ENCODE measurements at places on chromosomes 1 and 21.

GRCh38 chr1:188027613-188028012 is 1198.9 kb downstream of the PLA2G4A start:
- no peak for DNase-seq

DNA sequence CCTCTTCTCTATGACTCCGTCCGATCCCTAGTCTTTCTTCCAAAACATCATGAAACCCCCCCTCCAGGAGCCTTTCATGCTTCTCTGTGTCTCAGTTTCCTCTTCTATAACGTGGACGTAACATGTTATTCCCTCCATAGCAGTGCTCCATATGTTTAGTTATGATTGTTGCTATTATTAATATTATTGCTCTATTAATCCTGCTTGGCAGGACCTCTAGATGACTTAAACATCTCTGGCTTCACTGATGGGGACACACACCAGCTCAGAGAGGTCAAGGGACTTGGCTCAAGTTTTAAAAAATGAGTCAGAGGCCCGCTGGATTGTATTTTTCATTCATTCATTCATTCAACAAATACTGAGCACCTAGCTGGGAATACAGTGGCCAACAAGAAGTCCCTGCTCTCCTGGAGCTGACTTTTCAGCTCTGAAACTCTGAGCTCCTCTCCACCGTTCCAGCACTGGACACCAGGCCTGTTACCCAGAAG is 404 bp upstream of the CPLANE2 start:
- DNase-seq, result no peak

DNA sequence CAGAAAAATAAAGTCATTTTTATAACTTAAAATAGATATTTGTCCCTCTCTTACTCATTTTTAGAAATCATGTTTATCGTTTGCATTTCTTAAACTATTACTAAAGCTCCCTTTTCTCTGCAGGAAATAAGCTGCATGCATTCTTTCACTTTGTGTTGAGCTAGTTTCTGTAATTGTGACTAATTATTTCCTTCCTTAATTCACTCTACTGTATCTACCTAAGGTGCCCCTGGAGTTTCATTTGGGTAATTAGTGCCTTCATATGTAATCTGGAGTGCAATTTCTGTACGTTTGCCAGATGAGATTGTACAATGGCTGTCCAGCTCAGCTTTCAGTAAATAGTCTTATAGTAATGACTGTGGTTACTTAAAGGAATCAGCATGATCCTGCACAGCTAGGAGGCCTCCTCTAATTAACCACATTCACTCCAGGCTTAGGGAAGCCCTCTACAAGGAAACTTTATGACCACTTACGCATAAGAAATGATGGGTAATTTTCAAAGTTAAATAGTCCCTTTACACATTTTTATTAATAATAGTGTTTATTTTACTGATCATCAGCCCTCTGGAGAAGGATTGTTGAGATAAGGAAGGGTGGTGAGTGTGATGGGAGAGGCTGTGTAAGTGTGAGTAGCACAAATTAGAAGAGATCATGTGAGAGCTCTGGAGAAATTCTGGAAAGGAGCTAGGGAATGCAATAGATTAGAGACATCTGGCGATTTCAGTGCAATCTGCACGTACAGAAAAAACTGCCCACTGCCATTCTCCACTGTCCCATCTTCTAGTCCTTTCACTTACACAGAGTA is 86.8 kb downstream of the LRRC8C start:
- no peak for DNase-seq

DNA sequence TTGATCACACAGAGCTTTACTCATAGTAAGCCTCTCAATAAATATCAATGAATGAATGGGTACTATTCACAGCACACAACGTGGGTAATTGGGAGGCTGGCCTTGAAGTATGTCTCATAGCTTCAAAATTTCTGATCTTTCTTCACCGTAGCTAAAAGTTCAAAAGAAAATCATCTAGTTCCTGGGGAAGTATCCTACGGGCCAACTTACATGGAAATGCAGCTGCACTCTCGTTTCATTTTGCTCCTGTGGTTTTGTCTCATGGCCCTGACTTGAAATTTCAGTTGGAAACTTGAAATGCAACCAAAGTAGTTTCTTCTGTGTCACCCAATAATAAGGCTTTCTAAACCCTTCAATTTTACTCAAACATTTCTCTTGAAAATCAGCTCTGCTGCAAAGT is 76.1 kb upstream of the CNIH3 start:
- no peak for DNase-seq

DNA sequence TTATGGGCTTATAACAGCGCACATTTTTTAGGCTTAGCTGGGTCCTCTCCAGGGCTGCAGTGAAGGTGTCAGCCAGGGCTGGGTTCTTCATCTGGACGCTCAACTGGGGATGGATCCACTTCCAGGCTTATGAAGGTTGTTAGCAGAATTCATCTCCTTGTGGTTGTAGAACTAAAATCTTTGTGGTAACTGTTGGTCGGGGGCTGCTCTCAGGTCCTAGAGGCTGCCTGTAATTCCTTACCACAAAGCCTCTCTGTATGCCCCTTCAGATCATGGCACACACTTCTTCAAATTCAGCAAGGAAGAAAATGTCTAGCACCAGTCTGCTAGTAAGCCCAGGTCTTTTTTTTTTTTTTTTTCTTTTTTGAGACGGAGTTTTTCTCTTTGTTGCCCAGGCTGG is 40.9 kb upstream of the EPS8L3 start:
- DNase-seq, result no peak

DNA sequence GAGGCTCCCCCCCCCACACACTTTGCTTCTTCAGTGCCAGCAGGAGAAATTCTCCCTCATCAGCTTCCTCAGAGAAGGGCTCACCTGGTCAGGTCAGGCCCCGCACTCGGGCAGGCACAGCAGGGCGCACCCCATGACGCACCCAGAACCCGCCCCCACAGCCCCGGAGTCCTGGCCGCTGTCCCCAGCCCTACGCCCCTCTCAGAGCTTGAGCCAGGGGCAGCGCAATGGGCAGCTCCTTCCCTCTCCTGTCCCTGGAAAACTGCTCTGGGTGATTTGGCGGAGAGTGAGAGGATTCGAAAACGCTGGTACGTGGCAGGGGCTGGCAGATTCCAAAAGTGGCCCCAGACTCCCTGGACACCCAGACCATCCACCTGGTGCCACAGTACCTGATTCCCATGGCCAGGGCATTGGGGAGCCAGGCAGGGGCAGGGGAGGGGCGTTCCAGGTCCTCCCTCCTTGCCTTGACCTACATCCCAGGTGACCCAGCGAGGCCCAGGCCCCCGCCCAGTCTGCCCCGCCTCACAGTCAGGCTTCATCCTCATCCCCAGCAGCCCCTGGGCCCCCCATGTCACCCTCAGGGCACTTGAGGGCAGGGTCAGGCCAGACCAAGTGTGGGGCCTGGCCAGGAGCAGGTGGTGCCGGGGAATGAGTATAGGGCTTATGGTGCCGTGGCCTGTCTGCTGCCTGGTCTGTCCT is 23.7 kb downstream of the RRP1 start:
- no peak for DNase-seq

DNA sequence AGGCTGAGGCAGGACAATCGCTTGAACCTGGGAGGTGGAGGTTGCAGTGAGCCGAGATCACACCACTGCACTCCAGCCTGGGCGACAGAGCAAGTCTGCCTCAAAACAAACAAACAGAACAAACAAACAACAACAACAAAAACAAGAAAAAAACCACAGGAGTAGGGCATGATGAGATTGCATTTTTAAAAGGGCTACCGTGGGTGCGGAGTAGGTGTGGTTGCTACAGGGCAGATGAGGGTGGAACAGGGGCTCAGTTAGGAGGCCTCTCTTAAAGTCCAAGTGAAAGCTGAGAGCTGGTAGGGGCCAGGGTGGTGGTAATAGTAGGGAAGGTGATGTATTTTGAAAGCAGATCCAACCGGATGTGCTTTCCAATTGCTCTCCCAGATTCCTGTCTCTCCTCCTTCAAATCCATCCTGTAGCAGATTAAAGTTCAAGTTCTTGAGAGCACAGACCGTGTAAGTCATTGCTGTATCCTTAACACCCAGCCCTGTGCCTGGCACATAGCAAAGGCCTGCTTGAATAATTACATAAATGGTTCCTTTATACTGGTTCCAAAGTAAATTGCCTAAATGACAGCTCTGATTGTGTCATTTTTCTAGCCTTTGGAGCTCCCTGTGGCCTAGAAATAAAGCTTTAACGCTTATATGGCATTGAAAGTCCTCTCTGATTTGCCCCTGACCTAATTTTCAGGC is 4.2 kb upstream of the LINGO4 start:
- no peak for DNase-seq

GRCh38 chr1:197994907-197995407 is 77.8 kb downstream of the LHX9 start:
- DNase-seq, result no peak

DNA sequence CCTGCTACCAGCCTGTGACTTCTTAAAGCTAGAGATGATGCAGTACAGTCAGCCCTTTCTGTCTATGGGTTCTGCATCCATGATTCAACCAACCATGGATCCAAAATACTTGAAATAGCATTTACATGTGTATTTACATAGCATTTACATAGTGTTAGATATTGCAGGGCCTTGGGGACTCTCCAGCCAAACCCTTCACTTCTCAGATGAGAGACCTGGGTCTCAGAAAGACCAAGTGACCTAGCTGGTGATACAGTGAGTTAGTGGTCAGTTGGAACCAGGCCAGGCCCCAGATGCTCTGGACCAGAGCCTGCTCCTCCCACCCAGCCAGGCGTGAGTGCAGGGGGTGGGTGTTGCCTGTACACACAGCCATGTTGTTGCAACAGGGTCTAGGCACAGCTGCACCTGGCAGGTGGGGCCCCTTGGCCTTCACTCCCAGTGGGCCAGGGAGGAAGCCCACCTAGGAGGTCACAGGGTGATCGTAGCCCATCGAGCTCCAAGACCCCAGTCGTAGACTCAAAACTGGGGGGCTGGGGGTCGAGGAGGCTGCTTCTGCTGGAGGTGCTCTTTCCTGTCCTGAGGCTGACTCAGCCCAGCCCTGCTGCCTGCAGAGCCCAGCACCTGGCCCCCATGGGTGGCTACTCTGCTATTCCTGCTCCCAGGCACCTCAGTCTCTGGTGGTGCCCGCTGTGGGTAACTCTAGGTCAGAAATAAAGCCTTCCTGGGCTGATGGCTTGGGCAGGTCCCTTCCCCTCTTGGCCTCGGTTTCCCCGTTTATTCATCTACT is 7.7 kb downstream of the TMEM61 start:
- no peak for DNase-seq

DNA sequence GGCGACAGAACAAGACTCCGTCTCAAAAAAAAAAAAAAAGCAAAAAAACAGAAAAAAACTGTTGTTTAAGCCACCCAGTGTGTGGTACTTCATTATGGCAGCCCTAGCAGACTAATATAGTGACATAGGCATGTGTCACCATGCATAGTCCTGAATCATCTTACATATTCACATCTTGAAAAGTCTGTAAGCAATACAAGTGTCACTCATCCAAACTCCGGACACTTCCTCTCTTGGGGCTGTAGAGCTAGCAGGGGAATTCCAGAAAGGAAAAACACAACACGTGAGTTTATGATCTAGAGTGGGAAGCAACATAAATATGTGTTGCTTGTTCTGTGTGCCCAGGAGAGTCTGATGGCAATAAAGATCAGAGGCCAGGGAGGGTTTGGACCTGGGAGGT is 81.6 kb upstream of the KCNE2 start:
- no peak for DNase-seq

DNA sequence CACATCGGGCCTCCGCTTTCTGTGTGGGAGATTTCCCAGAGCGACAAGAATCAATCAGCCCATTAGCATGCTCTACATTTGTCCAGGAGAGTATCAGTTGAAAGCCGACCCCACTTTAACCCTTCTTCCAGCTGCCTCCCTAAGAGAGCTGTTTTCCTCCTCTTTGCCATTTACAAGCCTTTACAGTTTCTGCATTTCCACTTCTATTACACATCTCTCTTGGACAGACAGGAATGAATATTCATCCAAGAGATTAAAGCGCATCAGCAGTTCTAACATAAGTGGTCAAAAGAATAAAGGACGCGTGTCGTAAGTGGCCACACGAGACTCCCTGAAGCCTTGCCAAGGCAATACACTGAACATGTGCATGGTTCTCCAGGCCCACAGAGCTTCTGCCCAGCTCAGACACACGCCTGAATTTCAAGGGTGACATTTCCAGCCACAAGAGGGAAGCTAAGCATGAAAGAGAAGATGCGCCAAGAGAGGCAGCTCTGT is 47.3 kb downstream of the FAM78B start:
- DNase-seq, result no peak

- no peak for DNase-seq
Measured at GRCh38 chr1:54347955-54348699, 58.1 kb downstream of the SSBP3 start.

GRCh38 chr1:18166929-18167328 is 59.3 kb downstream of the IGSF21 start:
- DNase-seq, result no peak

DNA sequence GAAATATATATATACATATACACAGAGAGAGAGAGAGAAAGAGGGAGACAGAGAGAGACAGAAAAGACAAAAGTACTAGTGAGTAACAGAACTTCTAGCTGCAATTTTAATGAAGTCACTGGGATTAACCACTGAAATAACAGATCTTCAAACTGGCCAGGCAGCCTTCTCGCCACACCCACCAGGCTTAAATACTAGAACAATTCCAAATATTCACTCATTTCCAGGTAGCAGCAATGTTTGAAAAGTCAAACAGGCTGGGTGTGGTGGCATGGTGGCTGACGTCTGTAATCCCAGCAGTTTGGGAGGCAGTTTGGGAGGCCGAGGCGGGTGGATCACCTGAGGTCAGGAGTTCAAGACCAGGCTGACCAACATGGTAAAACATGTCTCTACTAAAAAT is 5.2 kb downstream of the PRDX1 start:
- DNase-seq, result no peak

DNA sequence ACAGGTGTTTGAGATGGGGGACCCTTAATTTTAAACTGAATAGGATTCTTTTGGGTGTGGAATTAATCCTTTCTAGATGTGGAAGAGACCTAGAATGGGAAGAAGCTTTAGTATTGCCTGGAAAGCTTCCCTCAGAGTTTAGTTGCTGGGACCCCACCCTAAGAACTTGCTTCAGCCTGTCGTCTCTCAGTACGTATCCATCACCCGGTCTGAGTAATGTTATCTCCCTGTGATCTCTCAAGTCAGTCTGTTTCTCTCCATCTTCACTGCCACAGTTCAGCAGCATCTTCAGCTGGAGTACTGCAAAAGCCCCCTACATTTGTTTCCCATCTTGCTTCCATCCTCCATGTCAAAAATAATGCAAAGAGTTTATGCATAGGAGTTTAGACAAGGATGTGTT is 28.9 kb downstream of the CNST start:
- no peak for DNase-seq

GRCh38 chr1:50268049-50268448 is 155.2 kb downstream of the DMRTA2 start:
- no peak for DNase-seq

DNA sequence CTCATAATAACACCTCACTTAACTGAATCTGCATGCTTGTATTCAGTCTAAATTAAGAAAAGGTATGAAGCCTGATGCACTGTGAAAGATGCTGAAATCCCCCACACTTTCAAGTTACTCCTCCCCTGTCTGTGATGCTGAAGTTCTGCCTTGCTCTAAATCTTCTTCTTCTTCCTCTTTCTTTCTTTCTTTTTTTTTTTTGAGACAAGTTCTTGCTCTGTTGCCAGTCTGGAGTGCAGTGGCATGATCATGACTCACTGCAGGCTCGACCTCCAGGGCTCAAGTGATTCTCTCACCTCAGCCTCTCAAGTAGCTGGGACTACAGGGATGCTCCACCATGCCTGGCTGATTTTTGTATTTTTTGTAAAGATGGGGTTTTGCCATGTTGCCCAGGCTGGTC is 231.0 kb upstream of the B3GALT2 start:
- no peak for DNase-seq

Measured in activated B cell treated with CpG ODN at 0.5 μM for 24 hours (primary cell).